Stimulated activated CD8-positive, alpha-beta memory T cell treated with anti-CD3 and anti-CD28 coated beads, Interleukin-4, amount 100 ng/mL, for 48 hours (primary cell): ENCODE measurements at places on chromosomes 1 and 21.

GRCh38 chr1:64135462-64136223, 67.8 kb upstream of the UBE2U start:
- no peak for DNase-seq

DNA sequence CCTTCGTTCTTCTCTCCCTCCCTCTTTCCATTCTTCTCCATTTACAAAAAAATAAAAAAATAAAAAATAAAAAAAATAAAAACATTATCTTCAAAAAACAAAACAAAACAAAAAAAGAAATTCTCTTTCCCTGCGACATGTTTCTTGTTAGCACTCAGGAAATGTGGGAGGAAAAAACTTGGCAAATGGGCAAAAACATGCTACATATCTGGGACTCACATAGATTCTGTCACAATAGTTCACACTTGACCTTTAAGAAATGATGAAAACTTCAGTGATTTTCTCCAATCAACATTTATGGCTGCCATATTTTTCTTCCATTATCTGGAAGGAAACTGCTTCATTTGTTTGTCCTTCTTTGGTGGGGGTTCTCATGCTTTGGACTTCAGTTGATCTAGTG, 109.3 kb downstream of the PRKAB2 start:
- DNase-seq, result no peak

DNA sequence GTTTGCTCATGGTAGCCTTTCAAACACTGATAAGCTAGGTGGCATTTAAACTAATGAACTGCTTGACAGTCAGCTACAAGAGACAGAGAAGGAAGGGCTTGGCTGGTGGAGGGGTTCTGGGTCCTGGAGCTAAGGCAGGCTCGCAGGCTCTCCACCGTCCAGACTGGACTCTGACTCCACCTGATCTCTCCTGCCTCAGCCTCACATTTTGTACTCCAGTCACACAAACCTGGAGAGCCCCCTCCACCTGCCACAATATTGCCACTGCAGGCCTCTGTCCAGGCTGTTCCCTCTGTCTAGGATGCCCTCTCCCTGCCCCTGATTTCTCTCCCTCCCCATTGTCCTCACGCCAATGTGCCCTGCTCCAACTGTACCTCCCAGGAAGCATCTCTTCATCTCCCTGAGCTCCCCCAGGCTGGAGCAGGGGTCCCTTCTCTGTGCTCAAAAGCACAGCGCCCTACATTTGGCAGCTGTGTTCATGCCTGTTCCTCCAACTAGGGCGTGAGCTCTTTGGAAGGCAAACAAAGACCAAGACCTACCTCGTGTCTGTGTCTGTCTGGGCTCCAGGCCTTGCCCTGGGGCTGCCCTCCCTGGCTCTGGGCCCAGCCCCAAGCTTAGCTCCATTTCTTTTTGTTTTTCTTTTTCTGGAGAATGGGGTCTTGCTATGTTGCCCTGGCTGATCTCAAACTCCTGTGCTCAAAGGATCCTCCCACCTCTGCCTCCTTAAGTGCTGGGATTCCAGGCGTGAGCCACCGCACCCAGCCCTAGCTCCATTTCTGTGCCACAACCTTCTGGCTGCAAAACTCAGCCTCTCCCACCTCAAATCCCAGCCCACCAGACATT, 2.9 kb downstream of the TIE1 start:
- no peak for DNase-seq

GRCh38 chr1:98824736-98825135, 163.2 kb downstream of the SNX7 start:
- no peak for DNase-seq

DNA sequence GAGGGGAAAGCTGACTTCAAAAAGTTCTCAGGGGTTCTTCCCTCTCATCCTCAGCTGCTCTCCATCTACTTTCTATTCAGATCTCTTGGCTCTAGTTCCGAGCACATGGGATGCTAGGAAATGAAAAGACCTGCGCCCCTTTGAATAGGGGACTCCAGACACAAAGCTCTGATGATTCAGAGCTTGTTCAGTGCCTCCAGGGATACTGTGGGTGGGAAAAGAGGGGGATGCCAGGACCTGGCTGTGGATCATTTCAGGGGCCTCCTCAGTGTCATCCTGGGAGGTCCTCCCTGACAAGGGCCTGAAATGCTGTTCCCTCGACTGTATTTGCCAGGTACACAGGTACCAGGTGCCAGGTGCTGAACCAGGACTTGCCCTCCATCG, 943 bp upstream of the KIAA0040 start:
- no peak for DNase-seq

GRCh38 chr1:66336641-66336990, 197.3 kb upstream of the SGIP1 start:
- DNase-seq, result peak; percentile 30

DNA sequence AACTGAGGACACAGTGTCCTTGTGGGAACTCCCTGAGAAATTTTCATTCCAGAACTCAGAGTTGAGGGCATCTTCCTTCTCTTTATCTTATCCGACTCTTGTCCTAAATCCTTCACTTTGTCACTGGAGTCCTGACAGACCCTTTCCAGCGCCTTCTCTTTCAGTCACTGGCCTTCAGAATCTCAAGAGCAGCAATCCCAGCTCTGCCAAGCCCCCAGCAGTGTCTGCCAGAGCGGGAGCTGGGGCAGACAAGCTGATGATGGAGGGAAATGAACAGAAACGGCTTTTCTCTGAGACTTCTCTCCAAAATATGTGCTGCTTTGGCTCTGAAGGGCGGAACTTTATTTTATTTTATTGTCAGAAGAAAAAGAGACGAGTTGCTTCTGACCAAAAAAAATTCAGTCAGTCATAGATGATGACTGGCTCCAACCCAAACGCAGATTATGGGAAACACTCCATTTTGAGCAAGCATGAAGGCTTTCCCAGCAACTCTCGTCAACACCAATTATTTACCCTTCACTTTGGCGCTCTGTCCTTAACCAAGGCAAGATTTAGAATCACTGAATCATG, 32.2 kb downstream of the MIS18A start:
- no peak for DNase-seq

DNA sequence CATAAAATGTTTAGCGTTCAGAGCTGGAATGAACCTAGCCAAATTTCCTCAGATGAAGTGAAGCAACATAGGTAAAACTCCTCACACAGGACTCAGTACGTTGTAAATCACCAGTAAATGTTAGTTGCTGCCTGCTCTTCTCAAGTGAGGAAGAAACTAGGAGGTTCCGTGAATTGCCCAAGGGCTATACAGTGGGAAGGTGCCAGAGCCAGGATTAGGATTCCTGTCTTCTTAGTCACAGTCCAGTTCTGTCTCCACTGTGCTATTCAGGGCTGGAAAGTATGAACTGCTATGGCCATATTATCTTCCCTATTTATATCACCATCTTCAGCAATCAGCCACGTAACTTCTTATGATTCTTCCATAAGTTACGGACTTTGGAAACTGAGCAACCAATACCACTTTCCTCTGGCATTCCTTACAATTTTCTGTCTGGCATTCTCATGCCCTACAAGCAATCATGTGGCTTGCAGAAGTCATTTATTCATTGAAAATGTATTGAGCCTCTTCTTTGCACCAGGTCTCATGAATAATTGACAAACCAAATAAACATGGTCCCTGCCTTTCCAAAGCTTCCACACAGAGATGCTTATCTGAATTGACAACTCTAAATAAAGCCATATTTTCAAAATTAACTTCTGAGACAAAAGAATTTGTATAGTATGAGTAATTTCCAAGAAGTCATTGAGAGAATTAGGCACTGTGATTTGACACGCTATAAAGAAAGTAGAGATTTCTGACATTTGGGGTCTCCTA, 271.6 kb upstream of the SGIP1 start:
- no peak for DNase-seq

DNA sequence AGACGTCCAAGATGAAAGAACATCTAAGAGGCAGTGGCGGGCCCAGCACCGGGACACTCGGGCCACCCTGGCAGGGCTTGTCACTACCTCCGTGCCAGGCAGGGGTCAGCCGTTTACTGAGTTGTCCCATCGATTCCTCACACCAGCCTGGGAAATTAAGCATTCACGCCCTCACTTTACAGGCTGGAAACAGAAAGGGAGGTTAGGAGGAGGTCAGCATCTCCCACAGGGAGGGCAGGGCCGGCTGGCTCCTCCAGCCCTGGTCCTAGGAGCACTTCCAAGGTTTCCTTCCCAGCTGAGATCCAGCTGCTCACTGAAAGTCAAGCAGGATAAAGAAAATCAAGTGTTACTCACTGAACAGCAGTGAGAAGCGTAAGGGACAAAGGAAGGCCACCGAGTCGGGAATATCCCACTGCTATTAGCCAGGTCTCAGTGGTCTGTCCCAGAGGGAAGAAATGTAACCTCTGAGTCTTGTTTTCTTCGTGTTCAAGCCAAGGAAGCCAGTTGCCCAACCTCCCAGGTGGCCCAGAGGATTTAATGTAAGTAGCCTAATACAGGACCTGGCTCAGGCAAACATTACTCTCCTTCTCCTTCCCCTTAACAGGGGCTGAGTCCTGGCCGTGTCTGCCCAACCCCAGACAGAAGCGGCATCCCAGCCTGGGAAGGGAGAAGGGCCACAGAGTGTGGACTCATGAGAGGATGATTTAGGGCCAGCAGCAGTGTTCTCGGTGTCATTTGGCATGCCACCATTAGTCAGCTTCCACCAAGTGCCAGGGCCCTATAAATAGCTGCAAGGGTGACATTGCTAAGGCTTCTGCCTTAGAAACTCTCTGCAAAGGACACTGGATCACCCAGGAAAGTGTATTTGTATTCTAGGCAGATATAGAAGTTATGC, 203.1 kb upstream of the GALNT2 start:
- no peak for DNase-seq

DNA sequence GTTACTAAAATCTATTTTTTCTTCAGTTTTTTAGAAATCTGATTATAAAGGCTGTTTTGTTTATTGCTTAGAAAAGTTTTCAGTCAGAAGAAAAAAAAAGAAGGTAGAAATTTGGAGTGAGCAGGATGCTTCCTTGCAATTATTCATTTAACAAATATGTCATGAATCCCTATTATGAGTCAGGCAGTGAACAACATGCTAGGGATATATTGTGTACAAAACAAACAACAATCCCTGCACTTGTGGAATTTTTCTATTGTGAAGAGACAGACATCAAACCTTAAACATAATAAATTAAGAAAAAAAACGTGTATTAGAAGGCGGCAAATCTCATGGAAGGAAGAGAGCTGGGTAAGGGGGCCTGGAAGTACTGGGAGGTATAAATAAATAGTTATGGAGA, 664.1 kb upstream of the CAMK1G start:
- DNase-seq, result no peak

- no peak for DNase-seq
Observed at GRCh38 chr1:116921301-116921885, 11.7 kb downstream of the PTGFRN start.

DNA sequence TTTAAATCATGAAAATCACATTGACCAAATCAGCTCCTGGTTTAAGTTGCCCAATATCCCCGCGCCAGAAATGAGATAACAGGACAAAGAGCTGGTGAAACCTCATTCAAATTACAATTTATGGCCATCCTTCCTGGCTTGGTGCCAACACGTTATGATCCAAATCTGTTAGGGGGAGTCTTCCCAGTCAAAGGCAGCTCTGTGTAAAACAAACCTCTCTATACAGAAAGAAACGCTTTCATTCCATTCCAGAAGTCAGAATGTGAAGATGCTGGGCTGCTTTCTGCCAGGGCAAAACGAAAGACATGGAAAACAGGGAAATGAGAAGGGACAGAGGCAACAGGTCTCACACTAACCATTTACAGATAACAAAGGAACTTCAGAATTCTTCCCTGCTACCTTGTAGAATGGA, 53.5 kb upstream of the TIAM1 start:
- DNase-seq, result no peak
